ENCODE measurements at places on chromosomes 2 and 18. TPM values are rescaled to one million over a fixed set of nuclear protein-coding genes. Genes with fewer than 3 reads are reported as not detected.
A peak's percentile ranks its signal among the peaks of the same experiment; 100 is the strongest.

SYT4 gene
- total RNA-seq = not detected

DSC1 gene
- total RNA-seq = 0.41 TPM

GPR39 gene
- 2.7 TPM for total RNA-seq

STARD7 gene
- 68.1 TPM for total RNA-seq

DNA sequence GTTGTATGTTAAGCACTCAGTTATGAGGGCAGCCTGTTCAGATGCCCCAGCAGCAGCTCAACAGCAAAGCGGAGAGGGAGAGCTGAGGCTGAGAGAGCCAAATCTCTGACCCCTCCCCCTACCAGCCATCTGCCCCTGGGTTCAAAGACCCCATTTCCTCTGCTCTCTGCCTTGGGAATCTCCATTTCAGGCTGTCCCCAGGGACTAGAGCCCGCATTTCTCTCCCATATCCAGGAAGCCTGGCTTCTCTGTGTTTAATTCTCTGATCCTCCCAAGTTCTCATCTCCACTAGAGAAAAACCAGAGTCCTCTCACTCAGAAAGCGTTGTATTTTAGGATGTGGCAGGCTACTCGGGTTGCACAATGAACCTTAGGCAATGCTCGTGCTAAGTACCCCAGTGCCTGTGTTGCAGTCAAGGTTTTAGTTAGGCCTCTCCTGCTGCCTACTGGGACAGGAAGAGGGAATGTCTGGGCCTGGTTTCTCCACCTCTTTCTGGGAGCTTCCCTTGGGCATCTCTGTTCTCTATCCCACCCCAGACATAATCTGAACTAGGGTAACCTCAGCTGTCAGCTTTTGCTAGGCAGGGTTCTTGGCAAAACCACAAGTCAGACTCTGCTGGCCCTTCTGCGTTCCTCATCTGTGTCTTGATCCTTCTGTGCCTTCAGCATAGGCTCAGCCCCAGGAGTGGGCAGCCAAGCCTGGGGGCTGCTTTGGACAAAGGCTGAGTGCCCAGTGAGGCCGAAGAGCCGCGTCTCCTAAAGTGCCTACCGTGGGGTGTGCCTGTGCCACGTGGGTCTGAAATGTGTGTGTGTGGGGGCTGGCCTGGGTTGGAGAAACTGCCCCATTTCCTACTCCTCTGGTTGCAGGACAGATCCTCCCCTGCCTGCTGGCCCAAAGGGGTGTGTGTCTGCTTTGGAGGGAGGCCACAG is 96.8 kb downstream of the STPG4 start:
- no peaks in the 10 kb centered on the region for H3K27me3 ChIP-seq
- DNase-seq = no peak
- peaks cover 61% of the 10 kb centered on the region for H3K4me1 ChIP-seq
- no peak overlapping the region for H3K4me3 ChIP-seq

DNA sequence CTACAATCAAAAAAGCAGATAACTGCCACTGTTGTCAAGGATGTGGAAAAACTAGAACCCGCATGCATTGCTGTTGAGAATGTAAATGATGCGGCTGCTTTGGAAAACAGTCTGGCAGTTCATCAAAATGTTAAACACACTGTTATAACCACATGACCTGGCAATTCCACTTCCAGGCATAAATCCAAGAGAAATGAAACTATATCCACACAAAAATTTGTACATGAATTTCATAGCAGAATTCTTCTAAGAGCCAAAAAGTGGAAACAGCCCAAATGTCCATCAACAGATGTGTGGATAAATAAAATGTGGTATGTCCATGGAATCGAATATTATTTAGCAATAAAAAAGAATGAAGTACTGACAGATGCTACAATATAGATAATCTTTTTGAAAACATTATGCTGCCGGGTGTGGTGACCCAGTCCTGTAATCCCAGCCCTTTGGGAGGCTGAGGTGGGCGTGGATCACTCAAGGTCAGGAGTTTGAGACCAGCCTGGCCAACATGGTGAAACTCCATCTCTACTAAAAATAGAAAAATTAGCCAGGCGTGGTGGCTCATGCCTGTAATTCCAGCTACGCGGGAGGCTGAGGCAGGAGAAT is 32.0 kb downstream of the ERCC3 start:
- H3K4me1 ChIP-seq = no peaks in the 10 kb centered on the region
- DNase-seq = no peak
- H3K27ac ChIP-seq = no peak overlapping the region
- no peak overlapping the region for H3K4me3 ChIP-seq
- no peaks in the 10 kb centered on the region for H3K27me3 ChIP-seq

- no peaks in the 10 kb centered on the region for H3K4me1 ChIP-seq
- no peak overlapping the region for H3K4me3 ChIP-seq
- no peak overlapping the region for H3K27ac ChIP-seq
- no peaks in the 10 kb centered on the region for H3K27me3 ChIP-seq
Measured at GRCh38 chr2:100397976-100398375, 19.5 kb downstream of the CHST10 start.

- H3K27me3 ChIP-seq = no peaks in the 10 kb centered on the region
- DNase-seq = no peak
- H3K4me3 ChIP-seq = no peak overlapping the region
- no peaks in the 10 kb centered on the region for H3K36me3 ChIP-seq
- H3K27ac ChIP-seq = no peak overlapping the region
Measured at GRCh38 chr2:103327386-103327785, 565.6 kb downstream of the TMEM182 start.

DNA sequence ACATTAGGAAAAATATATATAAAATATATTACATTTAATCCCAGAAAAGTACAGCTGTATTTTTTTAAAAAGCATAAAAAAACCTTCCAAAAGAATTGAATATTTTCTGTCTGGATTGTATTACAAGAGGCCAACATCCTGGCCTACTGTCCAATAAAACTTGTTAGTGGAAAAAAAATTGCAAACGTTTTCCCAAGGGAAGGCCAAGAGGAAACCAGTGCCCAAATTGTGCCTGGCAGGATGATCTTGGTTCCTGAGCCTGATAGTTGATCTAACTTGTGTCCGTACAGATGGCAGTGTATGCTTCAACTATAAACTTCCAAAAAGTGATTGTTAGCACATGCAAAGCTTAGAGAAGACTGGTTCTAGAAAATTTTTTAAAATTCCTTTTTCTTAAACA is 90.6 kb upstream of the LPIN2 start:
- peak overlapping the region; percentile 3 for H3K27ac ChIP-seq
- no peak for DNase-seq
- peaks cover 6% of the 10 kb centered on the region for H3K36me3 ChIP-seq
- H3K4me1 ChIP-seq = peaks cover 21% of the 10 kb centered on the region
- H3K4me3 ChIP-seq = no peak overlapping the region

DNA sequence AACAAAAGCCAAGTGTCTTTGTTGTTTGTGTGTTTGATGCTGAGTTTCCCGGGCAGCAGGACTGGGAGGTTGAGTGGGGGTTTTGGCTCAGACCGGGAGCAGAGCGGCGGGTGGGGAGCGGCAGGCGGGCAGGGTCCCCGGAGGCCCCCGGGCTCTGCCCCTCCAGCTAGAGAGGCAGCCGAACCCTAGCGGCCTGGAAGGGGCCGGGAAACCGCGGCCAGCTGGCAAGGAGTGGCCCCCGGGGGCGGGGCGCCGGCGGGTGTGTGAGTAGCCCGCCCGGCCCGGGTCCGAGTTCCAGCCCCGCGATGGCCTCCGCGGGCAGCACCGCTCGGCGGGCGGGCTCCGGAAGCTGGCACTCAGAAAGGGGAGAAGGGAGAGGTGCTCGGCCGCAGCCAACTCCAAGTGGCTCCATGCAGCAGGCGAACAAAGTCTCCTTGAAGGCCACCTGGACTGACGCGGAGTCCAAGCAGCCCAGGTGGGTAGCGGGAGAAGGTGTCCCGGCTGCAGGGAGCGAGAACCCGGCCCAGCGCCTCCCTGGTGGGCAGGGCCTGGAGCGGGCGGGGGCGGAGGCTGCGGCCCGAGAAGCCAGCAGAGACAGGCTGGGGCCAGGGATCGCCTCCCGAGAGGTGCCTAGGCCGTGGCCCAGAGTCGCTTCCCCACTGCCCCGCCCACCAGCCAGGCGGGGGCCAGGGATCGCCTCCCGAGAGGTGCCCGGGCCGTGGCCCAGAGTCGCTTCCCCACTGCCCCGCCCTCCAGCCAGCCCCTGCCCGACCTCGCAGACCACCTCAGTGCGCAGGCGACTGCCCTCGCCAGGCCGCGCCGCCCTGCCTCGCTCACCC is at the start of gene ANKRD53:
ANKRD53 (plus strand) TSS at position 290 of the 839 bp plus-strand sequence; CDS start at position 306, 16 bp downstream.
- DNase-seq = no peak
- no peaks in the 10 kb centered on the region for H3K36me3 ChIP-seq
- peaks cover 8% of the 10 kb centered on the region for H3K4me1 ChIP-seq
- peak within 1 kb of the TSS; percentile 70 for H3K4me3 ChIP-seq
- H3K27ac ChIP-seq = peak within 1 kb of the TSS; percentile 88

- H3K4me1 ChIP-seq = peaks cover 34% of the 10 kb centered on the region
- peak overlapping the region; percentile 40 for H3K4me3 ChIP-seq
- no peaks in the 10 kb centered on the region for H3K36me3 ChIP-seq
- H3K27ac ChIP-seq = peak overlapping the region; percentile 38
Measured at GRCh38 chr18:7618891-7619442, 51.9 kb downstream of the PTPRM start.

DNA sequence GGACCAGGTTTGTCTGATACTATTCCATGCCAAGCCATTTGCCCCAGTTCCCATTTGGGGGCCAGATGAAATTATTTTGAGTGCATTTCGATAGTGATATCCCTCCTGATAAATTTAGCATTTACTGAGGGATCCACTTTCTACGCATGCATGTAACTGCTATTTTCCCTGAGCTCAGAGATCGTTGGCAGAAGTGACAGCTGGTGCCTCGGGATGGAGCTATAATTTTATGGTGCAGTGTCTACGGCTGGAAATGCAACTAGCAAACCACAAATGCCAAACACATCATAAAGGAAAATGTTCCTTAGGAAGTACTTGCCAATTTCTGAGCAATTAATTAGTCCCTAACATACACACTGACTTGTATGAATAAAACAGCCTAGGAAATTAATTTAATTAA is 254.8 kb downstream of the SLC8A1 start:
- no peak overlapping the region for H3K4me3 ChIP-seq
- H3K27ac ChIP-seq = no peak overlapping the region
- H3K27me3 ChIP-seq = no peaks in the 10 kb centered on the region
- DNase-seq = no peak
- no peaks in the 10 kb centered on the region for H3K36me3 ChIP-seq

GRCh38 chr2:143070704-143071103 is 58.5 kb upstream of the ARHGAP15 start:
- no peak overlapping the region for H3K4me3 ChIP-seq
- no peaks in the 10 kb centered on the region for H3K4me1 ChIP-seq
- no peaks in the 10 kb centered on the region for H3K36me3 ChIP-seq
- H3K27me3 ChIP-seq = no peaks in the 10 kb centered on the region
- no peak for DNase-seq
- no peak overlapping the region for H3K27ac ChIP-seq

DNA sequence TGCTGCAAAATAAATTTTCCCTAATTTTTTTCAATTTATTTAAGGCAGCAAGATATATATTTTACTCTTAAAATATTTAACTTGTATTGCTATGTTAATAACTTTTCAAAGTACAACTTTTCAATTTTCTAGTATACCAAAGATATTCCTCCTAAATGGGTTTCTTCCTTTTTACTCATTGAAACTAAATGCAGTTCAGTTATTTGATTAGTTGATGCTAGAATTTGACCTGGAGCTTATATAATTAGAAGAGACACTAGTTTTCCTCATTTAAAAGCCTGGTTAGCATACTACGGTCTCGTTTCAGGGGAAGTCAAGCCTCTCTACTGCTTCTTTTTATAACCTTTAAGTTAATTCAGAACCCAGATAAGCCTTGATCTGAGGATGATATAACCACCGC is at the start of gene ARHGEF33:
ARHGEF33 (plus strand) TSS at position 301 of the 400 bp plus-strand sequence. CDS start 29,573 bp downstream, outside the sequence.
- H3K4me3 ChIP-seq = no peak within 1 kb of the TSS
- no peak for DNase-seq
- H3K4me1 ChIP-seq = no peaks in the 10 kb centered on the region
- H3K27ac ChIP-seq = no peak within 1 kb of the TSS
- H3K27me3 ChIP-seq = no peaks in the 10 kb centered on the region
- no peaks in the 10 kb centered on the region for H3K36me3 ChIP-seq

GRCh38 chr2:99643787-99644418 is 154.1 kb upstream of the REV1 start:
- no peaks in the 10 kb centered on the region for H3K27me3 ChIP-seq
- no peaks in the 10 kb centered on the region for H3K36me3 ChIP-seq
- H3K27ac ChIP-seq = no peak overlapping the region
- H3K4me1 ChIP-seq = no peaks in the 10 kb centered on the region
- no peak for DNase-seq

DNA sequence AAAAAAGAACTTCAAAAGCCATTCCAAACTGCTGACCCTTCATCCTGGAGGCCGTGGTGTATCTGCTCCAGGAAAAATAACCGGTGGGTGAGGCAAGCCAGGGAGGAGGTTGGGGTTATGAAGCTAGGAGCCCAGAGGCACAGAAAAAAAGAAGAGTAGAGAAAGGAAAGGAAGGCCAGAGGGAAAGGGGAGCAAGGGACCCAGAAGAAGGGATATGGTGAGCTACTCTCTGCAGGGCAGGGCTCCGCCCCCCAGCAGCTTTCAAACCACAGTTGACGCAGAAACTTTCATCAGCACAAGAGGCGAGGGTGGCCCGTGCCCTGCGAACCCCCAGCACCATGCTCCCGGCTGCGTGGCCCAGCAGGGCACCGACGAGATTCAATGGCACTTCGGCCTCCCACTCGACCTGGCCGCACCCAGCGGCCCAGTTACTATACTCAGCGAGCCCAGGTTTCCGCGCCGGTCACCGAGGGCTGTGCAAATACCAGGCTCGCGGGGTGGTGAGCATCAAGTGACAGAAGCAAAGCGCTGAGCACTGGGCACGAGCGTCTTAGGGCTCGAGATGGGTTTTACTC is 665 bp downstream of the MCM6 start:
- peak overlapping the region; percentile 74 for H3K27ac ChIP-seq
- peaks cover 12% of the 10 kb centered on the region for H3K4me1 ChIP-seq
- no peak for DNase-seq
- peak overlapping the region; percentile 85 for H3K4me3 ChIP-seq
- H3K36me3 ChIP-seq = no peaks in the 10 kb centered on the region

DNA sequence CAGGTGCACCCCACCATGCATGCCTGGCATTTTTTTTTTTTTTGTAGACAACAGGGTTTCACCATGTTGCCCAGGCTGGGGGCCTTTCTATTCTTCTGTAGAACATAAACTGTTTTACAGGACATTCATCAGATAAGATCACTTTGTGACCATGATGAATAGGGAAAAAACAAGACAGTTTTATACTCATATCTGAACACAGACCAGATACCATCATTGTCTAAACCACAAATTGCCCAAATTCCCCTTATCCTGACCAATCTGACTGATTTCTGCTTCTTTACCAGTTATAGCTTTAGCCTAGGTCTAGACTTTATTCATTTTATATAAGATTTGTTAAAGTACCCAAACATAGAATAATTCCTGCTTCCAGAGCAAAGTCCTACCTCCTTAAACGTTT is 1699.3 kb upstream of the TMEFF2 start:
- H3K4me1 ChIP-seq = no peaks in the 10 kb centered on the region
- no peaks in the 10 kb centered on the region for H3K27me3 ChIP-seq
- no peak overlapping the region for H3K27ac ChIP-seq
